ENCODE measurements at places on chromosomes 2 and 18.

DNA sequence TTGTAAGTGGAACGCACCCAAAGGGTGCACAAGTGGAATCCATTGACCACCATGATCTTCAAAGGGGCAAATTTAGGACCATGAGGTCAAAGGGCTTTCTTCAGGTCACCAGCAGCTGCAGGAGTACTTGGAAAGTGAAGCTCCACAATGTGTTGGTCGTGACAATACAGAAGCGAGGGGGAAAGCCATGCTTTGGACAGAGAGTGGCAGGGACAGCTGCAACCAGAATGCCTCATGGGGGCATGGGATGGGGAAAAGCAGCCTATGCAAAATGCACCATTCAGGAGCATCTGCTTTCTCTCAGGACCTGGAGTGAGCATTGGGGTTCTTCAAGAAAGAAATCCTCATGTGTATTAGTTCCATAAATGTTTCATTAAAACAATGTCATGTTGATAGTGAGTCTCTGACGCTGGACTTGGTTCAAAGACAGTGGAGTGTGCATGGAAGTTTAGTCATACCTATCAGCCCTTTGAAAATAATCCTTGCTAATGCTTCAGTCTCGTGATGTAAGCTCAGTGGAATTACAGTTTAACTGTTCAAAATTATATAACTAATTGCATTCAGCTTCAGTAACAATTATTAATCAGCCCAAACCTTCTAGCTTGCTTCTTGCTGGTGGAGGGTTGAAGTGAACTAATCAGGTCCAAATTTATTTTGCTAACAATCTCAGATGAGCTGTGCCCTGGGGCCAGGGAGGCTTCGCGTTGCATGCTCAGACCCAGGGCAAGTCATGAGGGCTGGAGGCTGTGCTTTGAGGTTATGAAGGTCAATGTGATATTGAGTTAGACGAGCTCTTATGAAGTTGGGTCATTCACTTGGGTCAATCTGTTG, 41.6 kb downstream of the ACKR3 start:
- peak; percentile 42 for DNase-seq

DNA sequence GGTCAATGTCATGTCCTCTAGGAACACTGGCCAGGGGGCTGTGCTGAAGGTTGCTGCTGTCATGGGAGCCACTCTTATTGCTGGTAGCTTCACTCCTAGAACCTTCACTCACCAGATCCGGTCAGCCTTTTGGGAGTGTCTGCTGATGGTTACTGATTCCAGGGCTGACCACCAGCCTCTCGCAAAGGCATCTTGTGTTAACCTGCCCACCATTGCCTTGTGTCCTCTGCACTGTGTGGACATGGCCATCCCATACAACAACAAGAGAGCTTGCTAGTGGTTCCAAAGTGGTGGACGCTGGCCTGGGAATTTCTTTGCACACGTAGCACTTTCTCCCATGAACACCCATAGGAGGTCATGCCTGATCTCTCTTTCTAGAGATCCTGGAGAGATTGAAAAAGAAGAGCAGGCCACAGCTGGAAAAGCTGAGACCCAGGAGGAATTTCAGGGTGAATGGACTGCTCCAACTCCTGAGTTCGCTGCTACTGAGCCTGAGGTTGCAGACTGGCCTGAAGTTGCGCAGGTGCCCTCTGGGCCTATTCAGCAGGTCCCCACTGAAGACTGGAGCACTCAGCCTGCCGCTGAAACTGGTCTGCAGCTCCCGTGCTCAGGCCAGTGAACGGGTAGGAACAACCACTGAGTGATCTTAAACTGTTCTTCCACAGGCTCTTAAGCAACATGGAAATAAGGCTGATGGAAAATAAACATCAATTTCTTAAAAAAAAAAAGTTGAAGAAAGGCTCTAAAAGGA, 18.7 kb upstream of the C2orf80 start:
- no peak for DNase-seq

GRCh38 chr2:15622214-15622613, 30.5 kb downstream of the DDX1 start:
- DNase-seq: no peak

DNA sequence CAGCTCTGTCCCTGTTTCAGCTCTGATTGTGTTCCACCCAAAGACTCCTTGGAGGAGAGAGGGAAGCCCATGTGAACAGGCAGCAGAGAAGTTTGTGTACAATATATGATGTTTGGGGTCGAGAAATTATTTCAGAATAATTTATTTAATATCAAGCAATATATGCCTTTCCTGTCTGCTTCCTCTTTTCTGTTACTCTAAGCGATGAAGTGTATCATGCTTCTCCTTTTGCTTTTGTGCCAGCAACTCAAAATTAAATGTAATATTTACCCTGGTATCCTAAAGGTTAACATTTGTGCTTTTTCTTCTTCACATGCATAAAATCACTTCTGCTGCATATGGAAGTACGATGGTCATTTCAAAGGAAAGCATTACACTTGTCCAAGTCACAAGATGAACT, 2.4 kb upstream of the NTSR2 start:
- DNase-seq: no peak

- DNase-seq: no peak
These were observed 160.3 kb upstream of the CDH19 start for GRCh38 chr18:66764230-66764629.

DNA sequence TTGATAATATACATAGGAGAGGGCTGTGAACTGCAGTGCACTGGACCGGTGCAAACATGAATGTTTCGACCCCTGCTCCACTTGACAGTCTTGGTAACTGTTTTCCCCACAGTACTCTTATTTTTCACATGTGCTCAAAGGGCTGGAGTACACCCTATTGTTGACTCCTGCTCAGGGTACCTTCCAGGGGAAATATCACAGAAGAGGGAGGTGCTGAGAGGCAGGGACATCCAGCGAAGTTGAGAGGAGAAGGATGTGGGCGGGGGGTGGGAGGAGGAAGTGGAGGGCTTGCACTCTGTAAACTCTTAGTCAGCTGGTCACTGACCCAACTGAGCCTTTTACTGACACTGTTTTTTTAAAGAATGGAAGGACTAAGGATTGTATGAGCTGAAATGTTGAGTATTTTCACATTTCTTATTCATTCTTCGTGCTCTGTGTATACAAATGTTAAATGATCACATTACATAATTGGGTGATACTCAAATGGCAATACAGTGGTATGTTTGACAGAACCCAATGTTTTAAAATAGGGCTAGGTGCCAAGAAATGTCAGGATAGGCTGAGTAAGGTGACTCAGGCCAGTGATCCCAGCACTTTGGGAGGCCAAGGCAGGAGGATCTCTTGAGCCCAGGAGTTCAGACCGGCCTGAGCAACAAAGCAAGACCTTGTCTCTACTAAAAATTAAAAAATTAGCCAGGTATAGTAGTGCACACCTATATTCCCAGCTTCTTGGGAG, 10.0 kb downstream of the INPP4A start:
- DNase-seq: no peak

GRCh38 chr18:78813156-78813555, 166.5 kb upstream of the SALL3 start:
- DNase-seq: no peak

Data from HFFc6 (cell line).